ENCODE measurements at places on chromosomes 2 and 18.

- DNase-seq = no peak
Measured at GRCh38 chr2:212223696-212224095, 314.9 kb downstream of the ERBB4 start.

- DNase-seq = no peak
Measured at GRCh38 chr2:218734190-218734975, 23.7 kb downstream of the TTLL4 start.

- no peak for DNase-seq
Measured at GRCh38 chr2:236021499-236022057, 146.6 kb downstream of the GBX2 start.

DNA sequence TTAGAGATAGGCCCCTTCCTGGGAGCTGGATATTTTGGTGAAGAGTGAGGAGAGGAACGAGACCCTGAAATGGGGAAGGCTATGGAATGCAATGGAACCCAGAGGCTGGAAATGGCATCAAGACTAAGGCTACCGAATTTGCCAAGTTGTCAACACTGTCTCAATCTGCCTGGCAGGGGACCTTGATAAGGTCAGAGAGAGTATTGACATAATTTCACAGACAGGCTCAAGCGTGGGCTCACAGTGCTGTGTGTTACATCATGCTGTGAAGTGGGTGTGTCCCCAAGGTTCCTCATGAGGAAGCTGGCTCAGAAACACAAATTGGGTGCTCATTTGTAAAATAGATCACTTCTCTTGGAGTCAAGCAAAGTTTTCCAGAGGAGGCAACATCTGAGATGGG, 51.8 kb upstream of the CYRIA start:
- no peak for DNase-seq

DNA sequence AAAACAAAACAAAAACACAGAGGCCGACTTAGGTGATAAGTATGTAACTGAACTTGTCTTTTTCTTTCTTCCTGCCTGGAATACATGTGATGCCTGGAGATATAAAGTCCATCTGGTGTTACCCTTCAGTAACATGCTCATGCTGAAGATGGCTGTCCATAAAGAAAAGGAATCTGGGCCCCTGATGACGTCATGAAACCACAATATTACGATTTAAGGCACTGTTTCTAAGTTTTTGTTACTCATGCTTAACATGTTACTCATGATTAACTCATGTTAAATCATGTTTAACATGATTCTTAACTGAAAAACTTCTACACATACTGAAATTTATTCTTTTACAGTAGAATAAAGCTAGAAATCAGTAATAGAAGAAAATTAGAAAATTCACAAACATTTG, 49.0 kb downstream of the STRADB start:
- no peak for DNase-seq

- DNase-seq = no peak
Measured at GRCh38 chr18:22609642-22610041, 191.9 kb upstream of the CTAGE1 start.

- DNase-seq = no peak
Measured at GRCh38 chr2:232058063-232058877, 96.8 kb downstream of the DIS3L2 start.
